ENCODE measurements at places on chromosomes 1 and 21. TPM values are rescaled to one million over a fixed set of nuclear protein-coding genes. Genes with fewer than 3 reads are reported as not detected.

Gene C4BPA
- total RNA-seq = 0.16 TPM

Gene ATAD3C
- total RNA-seq = 2.9 TPM

Gene COL16A1
- total RNA-seq = 389 TPM

Gene ADORA3
- total RNA-seq = not detected

Gene SHE
- total RNA-seq = 0.47 TPM

- no peak for DNase-seq
Measured at GRCh38 chr1:112583366-112583765, 35.6 kb downstream of the ST7L start.

GRCh38 chr1:228008391-228009115 lies 1.8 kb downstream of the WNT3A start:
- no peak for DNase-seq

DNA sequence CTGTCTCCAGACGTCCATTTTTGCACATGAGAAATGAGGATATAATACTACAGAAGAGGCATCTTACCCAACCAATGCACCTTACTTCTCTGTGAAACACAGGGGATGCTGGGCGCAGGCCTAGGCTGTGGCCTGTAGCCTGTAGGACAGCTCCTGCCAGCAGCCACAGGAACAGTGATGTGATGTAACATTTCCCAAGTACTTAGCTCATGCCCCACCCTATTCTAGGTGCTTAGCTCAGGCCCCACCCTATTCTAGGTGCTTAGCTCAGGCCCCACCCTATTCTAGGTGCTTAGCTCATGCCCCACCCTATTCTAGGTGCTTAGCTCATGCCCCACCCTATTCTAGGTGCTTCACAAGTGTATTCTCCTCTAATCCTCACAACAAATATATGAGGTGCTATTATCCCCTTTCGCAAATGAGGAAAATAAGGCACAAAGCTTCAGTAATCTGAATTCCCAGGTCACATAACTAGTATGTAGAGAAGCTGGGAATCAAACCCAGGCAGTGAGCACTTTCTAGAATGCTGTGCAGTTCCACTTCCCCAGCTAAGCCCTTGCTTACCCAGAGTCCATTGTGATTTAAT lies 4.6 kb upstream of the NAXE start:
- DNase-seq = no peak

DNA sequence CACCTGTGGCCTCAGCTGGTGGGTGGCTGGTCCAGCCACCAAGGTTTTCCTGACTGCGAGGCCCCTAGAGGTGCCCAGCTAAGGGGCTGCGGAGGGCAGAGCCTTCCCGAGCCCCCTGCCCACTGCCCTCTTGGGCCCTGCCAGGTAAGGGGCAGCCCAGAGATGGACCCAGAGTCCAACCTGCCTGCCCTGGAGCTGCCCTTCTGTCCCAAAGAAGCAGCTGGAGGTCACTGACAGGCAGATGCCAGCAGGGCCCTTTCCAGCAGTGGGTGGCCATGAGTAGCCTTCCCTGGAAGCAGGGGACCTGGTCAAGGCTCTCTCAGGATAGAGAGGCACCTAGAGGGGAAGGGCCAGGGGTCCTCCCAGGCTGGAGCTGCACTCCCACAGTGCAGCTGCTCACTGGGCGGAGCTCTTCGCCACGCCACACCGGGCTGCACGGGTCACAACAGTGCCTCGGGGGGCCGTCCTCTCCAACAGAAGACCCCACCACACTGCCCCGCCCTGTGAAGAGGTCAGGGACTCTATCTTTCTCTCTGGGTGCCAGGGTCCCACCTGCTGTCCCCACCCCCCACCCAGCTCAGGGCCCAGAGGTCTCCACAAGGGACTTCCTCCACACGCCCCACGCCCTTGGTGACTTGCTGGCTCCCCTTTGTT lies 10.9 kb upstream of the GNB1 start:
- DNase-seq = no peak

DNA sequence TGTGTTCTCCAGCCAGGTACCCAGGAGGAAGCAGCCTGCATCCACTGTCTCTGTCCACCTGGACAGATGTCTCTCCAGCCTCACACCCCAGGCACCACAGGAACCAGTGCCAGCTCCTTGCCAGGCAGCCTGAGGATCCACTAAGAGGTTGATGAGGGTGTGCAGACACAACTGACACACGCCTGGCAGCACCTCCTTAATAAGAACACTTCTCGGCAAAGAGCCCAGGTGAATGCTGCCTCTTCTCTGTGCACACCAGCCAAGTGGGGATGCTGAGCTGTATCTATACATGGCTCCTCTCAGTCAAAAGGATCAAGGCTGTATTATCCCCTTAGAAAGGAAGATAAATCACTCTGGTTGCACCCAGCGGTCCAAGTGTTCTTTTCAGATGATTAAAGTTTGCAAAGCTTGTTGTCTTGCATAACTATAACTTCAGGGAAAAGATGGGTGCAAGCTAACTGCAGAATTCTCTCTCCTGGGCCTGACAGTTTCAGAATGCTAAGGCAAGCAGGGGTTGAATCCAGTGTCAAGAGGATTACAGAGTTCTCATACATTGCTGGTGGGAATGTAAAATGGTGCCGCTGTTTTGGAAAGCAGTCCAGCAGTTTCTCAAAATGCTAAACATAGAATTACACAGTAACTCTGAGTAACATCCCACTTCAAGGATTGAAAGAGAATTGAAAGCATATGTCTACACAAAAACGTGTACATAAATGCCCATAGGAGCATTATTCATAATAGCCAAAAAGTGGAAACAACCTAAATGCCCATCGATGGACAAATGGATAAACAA lies 3.7 kb upstream of the CAPN8 start:
- no peak for DNase-seq

- no peak for DNase-seq
Measured at GRCh38 chr1:56973923-56974742, 8.3 kb upstream of the C8B start.

DNA sequence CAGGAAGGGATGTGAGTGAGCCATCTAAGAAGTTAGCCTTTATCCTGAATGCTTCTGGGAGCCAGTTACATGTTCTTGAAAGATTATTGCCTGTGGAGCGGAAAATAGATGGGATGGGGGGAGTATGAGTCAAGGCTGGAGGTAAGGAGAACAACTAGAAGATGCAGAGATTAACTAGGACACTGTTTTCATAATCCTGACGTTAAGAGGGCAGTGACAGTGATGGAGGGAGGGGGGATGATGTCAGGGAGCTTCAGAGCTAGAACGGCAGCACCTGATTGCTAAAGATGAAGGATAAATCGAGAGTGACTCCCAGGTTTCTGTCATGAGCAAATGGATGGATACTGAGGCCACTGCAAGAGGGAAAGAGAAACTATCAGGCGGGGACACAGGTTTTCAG lies 10.0 kb upstream of the RCSD1 start:
- no peak for DNase-seq

DNA sequence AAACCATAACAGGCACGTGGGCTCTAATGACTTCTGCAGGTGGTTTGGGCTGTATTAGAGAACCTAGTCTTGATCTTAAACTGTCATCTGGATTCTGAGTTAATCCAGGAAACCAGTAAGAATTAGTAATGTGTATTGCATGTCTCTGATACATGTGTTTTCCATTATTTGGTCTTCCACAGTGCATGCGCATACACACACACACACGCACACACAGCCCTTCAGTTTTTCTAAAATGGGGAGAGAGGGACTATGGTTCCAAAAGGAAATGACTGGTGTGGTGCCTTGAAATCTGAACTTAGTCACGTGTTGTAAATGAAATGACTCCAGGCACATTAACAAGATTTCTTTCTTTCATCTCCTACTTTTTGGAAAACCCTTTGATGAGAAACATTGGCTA lies 67.6 kb downstream of the OLFML2B start:
- no peak for DNase-seq

- DNase-seq = no peak
Measured at GRCh38 chr1:30507401-30508174, 215.8 kb downstream of the MATN1 start.

GRCh38 chr1:68016381-68016780 lies 34.0 kb downstream of the DIRAS3 start:
- no peak for DNase-seq

DNA sequence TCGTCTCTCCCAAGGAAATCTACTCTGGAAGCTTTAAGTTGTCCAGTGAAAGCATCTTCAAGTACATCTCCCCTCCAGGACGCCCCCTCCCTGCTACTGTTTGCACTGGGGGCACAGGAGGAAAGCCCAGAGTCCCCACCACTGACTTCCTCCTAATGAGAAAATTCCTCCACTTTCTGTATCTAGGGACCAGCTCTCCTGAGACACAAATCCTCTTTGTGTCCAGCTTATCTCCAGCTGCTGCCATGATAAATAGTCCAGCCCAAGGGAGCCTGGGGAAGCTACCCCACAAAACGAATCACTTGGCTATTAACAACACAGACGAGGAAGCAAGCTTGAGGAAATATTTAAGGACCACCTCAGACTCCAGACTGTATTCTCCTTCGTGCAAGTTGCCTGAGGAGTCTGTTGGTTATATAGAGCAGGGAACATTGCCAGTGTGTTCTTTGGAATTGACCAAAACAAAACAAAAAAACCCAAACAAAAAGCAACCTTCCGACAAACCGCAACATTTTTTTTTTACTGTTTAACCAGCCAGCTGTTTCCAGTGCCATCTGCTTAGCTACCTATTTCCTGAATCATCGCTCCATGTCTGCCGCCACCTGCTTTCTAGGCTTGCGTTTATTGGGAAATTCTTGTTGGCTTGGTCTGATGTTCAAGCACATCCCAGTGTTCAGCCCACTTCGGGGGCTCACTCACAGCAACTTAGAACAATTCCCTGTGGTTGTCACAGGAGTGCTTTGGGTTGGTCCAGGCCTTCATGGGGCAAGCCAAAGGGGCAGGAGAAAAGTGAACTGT lies 7.7 kb downstream of the C1orf226 start:
- no peak for DNase-seq

DNA sequence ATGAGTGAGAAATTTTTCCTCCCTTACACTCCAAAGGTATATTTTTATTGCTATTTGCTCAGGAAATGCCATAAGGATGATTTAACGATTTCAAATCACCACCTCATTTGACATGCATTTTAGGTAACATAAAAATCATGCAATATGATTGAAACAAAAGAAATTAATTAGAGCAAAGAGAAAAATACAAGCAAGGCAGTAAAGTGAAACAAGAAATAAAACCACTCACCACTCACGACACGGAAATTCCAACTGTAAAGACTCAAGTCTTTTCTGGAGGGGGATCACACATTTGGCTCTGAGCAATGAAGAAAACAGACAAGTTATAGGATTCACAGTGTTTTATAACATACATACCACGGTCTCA lies 86.8 kb upstream of the ARHGAP29 start:
- no peak for DNase-seq

All from mesothelial cell of epicardium (in vitro differentiated cells).